ENCODE measurements at places on chromosomes 7 and 10.

DNA sequence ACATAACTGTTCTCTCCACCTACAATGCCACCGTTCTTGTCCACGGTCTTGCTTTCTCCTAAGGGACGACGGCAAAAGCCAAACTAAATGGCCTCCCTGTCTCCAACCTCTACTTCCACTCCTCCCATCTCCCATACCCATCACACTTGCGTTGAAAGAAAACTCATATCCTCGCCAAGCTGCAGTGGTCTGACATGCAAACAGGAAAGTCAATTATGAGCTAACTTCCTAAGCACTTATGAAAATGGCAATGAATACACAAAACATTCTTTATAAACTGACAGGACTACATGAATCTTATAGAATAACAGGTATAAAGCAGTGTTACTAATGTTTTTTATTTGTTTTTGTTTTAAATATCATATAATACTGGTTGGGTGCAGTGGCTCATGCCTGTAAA is 46.4 kb downstream of the TYW1B start:
- no peak for DNase-seq

- DNase-seq, result peak; percentile 53
These were observed 98.0 kb upstream of the ANLN start for GRCh38 chr7:36291387-36292316.

GRCh38 chr10:624605-625332 is 64.7 kb downstream of the DIP2C start:
- no peak for DNase-seq

DNA sequence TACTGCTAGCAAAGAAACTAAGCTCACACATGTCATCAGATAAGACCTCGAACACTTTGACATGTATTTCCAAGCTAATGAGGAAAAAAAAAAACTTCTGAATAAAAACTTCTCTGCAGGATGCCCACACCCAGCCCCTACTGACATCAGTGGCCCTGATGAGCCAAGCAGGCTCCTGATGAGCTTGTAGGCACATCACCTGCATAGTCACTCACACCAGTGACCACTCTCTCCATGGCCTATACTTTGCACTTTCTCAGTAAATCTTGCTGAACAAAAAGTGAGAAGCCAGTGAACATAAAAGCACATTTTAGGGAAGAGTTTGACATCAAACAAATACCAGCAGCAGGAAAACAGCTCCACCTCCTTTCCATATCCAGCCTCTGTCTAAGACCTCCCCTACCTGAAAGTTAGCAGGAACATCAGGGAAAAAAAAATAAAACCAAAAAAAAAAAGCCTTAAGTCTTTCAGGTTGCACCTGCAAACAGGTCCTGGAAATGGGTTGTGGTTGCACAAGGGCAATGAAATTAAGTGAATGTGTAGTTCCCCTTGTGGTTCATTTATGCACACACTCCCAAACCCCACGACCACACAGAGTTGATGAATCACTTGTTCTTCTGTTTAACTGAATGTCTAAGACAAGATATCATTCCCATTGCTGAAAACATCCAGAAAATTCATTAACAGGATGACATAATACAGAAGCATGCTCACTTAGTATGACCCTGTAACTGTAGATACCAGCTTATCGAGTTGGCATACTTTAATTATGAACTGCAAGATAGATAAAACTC is 205.2 kb upstream of the PDE1C start:
- DNase-seq, result no peak

DNA sequence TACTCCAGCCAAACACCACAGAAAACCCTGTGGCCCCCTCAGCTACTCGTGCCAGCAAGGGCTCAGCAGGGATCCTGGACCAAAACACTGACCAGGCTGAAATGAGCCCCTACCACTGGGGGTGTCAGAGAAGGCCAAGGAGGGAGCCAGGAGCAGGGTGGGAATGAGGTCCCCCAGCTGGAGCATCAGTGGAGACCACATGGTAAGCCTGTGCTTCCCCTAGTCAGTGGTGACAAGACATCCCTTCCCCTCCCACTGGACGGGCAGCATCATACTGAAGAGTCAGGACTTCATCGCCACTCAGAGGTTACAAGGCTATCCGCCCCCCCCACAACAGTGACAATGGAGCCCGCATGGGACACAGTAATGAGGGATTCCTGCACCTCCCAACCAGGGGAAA is 99.6 kb downstream of the LHPP start:
- no peak for DNase-seq

- no peak for DNase-seq
These were observed 67.2 kb downstream of the EPC1 start for GRCh38 chr10:32279795-32280194.

DNA sequence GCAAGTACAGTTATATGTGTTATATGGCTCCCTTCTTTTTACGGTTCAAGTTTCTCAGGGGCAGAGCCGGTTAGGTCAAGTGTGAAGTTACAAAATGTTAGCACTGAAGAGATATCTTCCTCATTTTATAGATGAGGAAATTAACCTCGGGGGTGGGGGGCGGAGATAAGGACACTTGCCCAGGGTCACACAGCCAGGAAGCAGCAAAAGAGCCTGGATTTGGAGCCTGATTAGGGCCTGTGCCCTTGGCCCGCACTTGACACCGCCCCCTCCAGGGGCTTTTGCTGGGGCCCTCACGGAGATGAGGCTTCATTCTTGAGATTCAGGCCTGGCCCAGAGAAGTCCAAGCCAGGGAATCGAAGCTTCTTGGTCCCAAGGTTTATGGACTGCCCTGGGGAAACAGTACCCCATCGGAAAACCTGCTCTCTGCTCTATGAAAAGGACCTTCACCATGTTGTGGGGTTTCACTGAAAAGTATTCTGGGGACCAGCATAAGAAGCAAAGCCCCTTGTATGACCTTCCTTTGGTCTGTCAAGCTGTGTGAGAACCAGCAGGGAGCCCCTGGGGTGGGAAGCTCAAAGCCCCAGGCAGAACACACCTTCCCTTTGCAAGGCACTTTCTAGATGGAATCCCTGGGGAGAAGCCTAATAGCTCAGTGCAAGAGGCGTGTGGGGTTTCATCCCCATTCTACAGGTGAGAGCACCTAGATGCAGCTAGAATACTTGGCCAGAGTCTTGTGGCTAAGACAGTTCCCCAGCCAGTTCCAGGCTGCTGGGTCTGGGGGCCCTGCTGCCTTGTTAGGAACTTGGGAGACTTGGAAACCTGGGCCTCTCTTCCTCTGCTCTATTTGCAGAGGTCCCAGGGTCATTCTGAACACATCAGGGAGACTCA is 21.9 kb downstream of the UNC5B start:
- no peak for DNase-seq

- DNase-seq, result no peak
These were observed 41.1 kb downstream of the TMEM270 start for GRCh38 chr7:73901823-73902597.

DNA sequence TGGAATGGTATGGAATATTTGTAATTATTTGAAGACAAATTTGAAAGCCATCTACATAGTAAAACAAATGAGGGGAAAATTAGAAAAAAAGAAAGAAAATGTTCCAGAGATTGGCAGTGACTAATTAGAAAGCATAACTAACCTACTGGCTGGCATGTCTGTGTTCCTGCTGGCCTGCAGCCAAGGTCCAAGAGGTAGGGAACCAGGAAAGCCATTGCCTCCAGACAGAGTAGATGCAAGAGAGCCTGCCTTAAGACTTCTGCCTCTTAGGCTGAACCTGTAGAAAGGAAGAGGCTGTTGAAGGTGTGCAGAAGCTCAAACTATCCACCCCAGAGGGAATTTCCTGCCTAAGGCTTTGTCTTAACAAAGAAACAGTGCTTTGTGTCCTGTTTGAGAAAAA is 982.0 kb downstream of the SORCS1 start:
- DNase-seq, result no peak

DNA sequence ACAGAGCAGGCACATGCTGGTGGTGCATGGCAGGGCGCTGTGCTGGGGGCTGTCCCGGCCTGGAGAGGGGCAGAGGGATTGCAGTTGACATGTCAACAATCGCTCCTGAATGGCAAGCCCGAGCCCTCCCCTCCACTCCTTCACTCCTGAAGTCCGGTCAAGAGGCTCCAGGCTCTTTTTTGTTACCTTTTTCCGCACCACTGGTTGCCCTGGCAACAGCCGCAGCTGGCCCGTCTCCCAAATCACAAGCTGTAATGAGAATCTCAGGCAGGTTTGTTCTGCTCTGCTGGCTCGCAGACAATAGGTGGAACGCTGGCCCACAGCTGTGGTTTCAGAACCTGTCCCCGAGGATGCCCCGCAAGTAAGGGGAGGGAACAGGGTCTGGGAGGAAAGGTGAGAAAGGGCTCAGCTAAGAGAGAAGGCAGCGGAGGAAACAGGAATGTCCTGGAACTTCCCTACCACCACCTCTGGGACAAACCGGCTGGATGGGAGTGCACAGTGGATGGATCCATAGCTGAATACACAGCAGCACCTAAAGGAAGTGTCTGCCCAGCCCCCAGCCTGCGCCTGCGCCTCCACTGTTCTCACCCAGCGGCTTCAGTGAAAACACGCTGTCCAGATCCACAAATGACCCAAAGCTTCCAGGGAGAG is 58.9 kb downstream of the CALML3 start:
- DNase-seq, result no peak

- no peak for DNase-seq
These were observed at the start of gene URGCP for GRCh38 chr7:43906331-43907010. Gene URGCP (minus strand): TSS chr7:43906596. CDS start chr7:43906575, 21 bp downstream.

DNA sequence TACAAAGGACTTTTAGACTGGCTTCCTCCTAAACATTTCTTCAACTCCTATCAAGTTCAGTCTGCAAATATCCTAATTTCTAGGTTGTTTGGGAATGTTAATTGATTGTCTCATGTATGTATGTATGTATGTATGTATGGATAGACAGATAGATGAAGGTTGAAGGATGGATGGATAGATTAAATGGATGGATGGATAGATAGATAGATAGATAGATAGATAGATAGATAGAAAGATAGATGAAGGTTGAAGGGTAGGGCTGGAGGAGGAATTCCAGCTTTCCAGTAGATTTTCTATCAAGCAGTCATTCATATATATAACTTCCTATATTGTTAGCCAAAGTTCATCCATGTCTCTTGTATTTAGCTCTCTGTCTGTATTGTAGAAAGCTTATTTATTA is 85.8 kb downstream of the KAT6B start:
- no peak for DNase-seq

- no peak for DNase-seq
These were observed 22.5 kb downstream of the IL2RA start for GRCh38 chr10:6039711-6040110.

- DNase-seq, result no peak
These were observed 1010.9 kb upstream of the PHF14 start for GRCh38 chr7:9962742-9963141.

- DNase-seq, result no peak
These were observed 142.7 kb downstream of the ELFN1 start for GRCh38 chr7:1812509-1813393.

DNA sequence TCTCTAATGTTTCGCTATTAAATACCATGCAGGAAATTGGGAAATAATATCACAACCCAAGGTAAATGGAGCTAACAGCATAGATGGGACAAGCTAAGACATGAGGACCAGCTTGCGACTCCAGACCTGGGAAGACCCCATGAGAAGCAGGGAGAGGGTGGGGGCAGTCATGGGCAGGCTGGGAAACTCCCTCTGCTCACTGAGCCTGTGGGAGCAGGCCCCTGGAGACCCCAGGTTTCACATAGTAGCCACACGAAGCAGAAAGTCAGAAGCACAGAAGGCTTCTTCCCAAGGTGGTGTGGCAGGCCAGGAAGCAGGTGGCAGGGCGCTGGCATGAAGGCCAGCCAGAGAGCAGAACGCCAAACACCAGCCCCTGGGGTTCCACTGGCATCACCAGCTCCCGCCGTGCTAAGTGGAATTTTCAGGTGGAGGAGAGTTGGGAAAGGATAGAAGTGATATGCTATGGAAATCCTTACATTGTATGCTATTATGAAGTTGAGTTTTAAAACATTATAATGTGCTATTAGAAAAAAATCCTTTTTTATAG is 99.9 kb upstream of the RNF32 start:
- DNase-seq, result no peak

GRCh38 chr10:91238191-91238590 is 17.7 kb downstream of the PCGF5 start:
- no peak for DNase-seq

- DNase-seq, result no peak
These were observed 101.2 kb upstream of the TRIM24 start for GRCh38 chr7:138358850-138359341.

- DNase-seq, result no peak
These were observed 2.0 kb downstream of the PPP1R17 start for GRCh38 chr7:31688996-31689395.

- DNase-seq, result no peak
These were observed 138.3 kb downstream of the EGFR start for GRCh38 chr7:55156919-55157763.

GRCh38 chr7:111743244-111743847 is 181.1 kb upstream of the IMMP2L start:
- DNase-seq, result no peak

- DNase-seq, result no peak
These were observed 25.9 kb downstream of the DNAJB12 start for GRCh38 chr10:72328829-72329204.

DNA sequence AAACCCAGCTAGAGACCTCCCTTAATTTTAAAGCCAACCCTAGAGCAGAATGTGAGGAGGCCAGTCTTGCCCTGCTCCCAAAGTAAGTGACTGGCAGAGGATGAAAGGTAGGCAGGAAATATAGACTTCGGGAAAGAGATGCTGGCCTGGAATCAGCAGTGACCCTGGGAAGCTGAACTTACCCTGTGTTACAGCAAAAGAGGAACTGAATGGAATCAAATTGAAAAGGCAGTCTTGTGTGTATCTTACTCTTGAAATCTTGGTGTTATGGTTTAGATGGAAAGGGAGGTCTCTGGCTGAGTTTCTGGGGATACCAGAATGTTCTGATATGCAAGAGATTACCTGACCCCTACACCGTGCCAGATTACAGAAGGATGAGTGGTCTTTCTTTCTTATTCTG is 7.9 kb upstream of the CFAP43 start:
- DNase-seq, result no peak

DNA sequence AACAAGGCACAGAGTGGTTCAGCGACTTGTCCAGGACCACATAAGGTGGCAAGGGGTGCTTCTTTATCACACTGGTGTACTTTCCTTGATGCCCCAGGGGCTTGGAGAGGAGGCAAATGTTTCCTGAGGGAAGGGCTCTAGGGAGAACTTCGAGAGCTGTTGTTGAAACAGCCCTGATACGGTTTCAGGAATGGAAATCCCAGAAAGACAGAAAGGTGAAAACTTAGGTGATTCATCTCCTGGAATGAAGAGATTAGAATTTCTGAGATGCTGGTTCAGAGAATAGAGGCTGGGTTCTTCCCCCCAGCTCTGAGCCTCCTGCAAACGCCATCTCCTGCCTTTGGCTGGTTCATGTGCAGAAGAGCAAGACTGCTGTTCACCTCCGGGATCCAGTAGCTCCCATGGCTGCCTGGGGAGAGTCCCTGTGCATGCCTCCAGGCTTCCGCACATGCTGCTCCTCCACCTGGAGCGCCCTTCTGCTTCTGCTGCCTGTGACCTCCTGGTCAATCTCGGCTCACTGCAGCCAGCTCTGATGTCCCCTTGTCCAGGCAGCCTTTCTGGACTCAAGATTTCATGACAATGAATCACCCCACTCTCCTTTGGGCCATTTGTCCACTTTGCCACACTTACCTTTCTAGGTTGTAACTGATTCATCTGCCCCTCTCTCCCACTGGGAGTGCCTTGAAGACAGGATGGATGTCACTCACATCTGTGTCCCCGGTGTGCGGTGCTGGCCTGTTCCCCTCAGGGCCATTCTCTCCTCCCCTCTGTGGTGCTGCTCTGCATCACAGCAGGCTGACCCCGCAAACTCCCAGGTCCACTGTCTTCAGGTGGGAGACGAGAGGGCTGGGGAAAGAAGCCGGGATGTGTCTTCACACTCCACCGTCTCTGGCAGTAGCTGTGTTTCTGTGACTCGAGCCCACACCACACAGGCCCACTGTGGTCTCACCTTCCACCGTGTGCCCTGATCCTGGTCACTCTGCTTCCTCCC is 3.6 kb upstream of the CDH23 start:
- DNase-seq, result no peak

Data from SW 1271 (cell line).